ENCODE measurements at places on chromosomes 2 and 18.

DNA sequence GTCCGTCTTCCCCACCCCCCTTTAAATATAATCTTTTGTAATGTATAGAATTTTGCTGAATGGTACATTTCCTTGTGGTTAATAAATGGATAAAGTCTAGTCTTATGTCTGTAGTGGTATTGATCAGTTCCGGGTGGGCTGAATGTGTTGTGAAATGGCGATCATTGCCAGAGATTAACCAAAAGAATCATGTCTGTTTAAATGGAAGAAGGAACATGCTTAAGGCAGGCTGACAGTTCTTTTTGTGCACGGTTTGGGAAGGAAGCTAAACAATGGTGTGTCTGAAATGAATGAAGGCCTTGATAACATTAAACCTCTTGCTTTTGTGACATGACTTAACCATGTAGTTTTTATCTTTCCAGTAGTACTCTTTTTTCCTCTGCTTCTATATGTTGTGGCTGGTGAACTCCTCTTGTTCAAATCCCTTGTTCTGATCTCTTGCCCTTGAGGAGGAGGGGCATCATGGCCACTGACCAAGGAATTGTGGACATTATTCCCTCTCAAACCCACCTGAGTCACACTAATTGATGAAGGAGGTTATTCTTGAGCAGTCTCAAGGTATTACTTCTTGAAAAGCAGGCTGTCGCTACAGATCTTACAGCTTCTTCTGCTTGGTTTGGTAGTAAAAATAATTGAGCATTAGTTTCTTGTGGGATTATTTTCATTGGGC, 1.7 kb downstream of the ACVR2A start:
- no peak for ATAC-seq

GRCh38 chr2:1915196-1915595, 170.9 kb upstream of the PXDN start:
- ATAC-seq: no peak

- no peak for ATAC-seq
Observed at GRCh38 chr2:162556996-162557395, 213.1 kb downstream of the GCA start.

DNA sequence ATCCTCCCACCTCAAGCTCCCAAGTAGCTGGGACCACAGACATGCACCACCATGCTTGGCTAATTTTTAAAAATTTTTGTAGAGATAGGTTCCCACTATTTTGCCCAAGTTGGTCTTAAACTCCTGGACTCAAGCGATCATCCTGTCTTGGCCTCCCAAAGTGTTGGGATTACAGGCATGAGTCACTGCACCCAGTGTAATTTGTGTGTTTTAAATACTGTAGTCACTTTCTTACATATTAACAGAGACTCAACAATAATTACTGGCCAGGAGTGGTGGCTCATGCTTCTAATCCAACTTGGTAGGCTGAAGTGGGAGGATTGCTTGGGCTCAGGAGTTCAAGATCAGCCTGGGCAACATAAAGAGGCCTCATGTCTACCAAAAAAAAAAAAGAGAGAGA, 293.0 kb downstream of the RDH14 start:
- ATAC-seq: no peak

DNA sequence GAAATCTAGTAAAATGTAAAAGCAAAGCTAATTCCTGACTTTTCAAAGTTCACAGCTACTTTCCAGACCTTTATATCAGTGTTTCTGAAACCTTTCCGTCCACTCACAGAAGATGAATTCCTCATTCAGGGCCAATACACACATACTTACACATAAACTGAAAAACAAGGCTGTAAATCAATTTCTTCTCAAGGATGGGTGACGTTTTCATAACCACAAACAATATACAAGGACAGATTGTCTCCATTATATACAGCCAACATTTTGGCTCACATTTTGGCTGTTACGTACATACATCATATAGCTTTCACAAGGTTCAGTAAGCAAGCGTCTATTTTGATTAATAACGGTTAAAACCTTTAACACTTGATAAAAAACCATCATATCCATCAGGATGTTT, 1.4 kb downstream of the RPRD1A start:
- no peak for ATAC-seq

DNA sequence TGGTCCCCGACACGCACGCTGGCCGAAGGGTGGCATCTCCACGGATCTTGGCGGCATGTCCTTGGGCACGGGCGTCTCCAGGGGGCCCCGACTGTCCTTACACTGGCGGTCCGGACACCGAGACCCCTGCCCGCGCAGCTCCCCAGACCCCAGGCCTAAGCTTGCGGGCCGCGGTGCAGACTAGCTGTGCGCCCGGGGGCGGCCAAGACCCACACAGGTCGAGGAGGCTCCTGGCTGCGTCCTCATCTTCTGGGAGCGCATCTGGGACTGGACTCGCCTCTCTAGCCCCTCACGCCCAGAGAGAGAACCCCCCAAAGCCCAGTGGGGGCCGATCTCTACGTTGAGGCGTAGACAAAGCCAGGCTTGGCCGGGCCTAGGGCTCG, 475 bp upstream of the TWIST2 start:
- ATAC-seq: no peak

GRCh38 chr2:218334531-218334930, 22.1 kb upstream of the CATIP start:
- ATAC-seq: no peak

DNA sequence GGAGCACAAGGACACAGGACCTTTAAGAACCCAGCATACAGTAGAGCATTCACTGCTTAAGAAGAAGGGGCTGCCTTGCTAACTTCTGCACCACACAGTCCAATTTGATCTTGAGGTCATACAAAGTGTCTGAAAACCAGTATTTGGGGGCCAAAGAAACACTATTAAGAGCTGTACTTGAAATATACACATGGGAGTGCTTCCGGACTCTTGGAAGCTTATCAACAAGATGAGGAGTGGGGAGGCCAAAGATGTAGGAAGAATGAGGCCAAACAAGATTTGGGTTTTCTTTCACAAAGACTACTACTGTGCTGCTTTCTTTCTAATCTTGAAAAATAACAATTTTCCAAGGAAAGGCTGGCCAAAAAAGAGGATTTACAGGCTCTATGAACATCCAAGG, 24.8 kb upstream of the MALL start:
- ATAC-seq: no peak

DNA sequence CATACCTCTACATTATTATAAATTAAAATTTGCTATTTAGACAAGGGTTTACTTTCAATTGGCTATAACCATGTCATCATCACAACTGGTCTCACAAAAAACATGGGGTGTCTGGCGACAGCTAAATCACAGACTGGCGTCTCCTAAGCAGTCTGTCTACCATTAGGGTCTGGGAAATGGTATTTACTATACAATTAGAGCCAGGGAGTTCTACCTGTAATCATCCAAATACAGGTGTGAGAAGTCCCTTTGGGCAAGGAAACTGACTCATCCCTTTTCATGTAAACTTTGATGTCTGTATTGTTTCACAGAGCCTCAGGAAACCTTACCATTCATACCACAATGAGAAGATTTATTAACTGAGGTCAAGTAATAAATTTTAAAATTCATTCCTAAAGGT, 126.7 kb downstream of the OLA1 start:
- no peak for ATAC-seq

DNA sequence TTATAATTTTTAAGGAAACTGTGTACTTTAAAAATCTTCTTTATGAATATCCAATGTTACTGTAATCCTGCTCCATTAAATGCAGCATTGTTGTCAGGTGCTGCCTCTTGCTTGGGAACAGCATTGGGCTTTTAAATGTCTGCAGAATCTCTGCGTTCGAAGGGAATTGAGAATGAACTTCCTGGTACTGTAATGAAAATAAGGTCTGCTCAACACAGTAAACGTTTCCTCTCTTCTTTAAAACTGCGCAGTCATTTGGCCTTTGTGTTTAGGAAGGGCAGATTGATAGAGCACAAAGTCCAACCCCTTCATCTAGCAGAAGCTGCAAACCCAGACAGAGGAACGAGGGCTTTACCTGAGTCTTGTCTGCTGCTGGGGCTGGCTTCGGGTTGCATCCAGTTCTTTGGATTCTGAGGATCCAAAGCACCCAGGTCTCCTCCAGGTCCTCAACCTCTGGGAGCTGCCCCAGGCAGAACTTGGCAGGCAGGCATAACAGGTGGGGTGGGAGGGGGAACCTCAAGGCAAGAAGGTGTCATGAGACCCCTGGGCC, 104.5 kb downstream of the UGGT1 start:
- ATAC-seq: no peak

- no peak for ATAC-seq
Observed at GRCh38 chr2:58635801-58636375, 394.8 kb upstream of the FANCL start.

GRCh38 chr2:128361376-128362131, 42.9 kb upstream of the HS6ST1 start:
- ATAC-seq: peak; percentile 41

- ATAC-seq: no peak
Observed at GRCh38 chr18:55375930-55376329, 212.1 kb downstream of the TCF4 start.

DNA sequence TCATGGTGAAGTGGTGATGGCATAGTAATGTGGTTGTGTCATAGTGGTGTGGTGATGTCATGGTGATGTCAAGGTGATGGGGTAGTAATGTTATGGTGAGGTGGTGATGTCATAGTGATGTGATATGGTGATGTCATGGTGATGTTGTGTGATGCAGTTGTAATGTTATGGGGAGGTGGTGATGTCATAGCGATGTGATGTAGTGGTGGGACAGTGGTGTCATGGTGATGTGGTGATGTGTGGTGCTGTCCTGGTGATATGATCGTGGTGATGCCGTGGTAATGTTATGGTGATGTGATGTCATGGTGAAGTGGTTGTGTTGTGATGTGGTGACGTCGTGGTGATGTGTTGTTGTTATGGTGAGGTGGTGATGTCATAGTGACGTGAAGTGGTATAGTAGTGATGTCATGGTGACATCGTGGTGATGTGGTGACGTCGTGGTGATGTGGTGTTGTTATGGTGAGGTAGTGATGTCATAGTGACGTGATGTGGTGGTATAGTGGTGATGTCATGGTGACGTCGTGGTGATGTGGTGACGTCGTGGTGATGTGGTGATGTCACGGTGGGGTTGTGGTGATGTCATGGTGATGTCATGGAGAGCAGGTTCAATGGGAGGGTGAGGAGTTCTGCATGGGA, 242.7 kb upstream of the MYT1L start:
- ATAC-seq: no peak

DNA sequence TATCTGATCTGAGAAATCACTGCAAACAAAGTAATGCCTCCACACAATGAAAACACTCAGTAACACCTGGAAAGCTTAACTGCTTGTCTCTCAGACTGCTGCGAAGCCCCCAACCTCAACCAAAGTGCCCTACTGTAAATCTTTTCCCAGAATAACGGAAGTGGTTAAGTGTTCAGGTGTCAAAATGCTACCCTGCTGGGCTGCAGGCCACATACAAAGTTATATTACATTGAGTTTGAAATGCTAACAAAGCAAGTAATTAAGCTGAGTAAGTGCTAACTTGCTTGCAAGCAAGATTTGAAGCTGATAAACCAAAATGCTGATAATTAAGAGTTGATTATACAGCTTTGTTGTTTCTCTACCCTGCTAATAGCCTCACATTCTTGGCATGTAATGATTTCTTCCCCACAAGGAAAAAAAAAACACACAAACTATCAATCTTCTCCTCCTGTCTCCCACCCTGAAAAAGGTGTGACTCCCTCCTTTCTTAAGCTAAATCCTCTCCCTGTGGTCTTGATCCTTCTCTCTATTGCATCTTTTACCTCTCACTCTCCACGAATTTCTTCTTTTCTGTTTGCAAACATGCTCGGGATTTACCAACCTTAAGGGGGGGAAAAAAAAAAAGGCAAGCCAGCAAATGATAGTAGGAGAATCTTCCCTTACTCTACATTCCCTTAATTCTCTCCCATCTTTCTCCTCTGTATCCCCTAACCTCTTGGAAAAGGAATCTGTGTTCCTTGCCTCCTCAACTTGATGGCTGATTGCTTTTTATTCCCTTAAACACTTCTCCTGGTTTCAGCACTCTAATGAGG, 266.8 kb upstream of the SIX3 start:
- no peak for ATAC-seq

- ATAC-seq: no peak
Observed at GRCh38 chr2:147327613-147328012, 517.2 kb upstream of the ACVR2A start.

GRCh38 chr2:123916051-123916450, 109.0 kb upstream of the CNTNAP5 start:
- no peak for ATAC-seq

- ATAC-seq: no peak
Observed at GRCh38 chr2:102345329-102345920, 10.2 kb upstream of the IL18R1 start.

GRCh38 chr2:173290046-173290445, 64.6 kb upstream of the CDCA7 start:
- ATAC-seq: no peak

GRCh38 chr2:169862816-169863215, 35.6 kb downstream of the UBR3 start:
- ATAC-seq: no peak

DNA sequence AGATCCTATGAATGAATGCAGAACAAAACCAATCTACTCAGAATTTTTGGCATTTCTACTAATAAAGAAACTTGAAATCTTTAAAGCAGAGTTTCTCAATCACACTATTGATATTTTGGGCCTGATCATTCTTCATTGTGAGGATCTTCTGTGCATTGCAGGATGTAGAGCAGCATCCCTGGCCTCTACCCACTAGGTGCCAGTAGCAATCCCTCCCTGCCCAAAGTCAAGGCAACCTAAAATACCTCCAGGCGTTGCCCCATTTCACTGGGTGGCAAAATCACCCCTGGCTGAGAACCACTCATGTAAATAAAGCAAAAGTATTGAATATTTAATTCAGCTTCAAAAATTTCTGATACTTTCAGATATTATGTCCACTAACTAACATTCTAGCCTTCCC, 213.0 kb downstream of the SP3 start:
- ATAC-seq: no peak

DNA sequence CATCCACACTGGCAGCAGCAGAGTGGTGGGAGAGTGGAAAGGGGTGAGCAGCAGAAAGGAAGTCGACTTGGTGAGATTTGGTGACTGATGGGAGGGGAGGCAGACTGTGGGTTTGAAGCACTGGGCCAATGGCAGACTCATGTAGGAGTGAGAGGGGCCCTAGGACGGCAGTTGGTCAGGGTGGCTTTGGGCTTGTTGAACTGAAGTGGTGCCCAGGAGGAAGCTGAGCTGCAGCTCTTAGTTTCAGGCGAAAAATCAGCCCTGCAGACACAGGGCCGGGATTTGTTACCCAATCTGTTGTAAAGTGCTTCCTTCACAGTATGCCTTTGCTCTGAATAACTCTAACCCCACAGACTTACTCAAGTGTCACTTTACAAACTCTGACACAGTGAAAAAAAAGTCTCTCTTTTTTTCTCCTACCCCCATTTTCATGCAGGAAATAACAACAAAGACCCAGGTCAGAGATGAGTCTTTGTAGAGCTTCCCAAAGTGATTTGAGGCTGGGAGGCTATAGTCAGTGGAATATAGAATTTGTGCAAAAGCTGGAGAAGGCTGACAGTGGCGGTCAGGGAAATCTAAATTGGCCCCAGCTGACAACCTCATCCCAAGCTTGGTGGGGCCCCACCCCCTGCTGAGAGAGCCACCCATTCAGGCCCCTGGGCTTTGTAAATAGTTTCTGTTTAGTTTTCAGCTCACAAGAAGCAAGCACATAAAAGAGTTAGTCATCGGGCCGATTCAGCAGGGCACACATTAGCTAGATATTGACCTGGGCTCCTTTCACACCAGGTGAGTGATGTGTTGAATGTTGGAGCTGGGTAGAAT, 226.9 kb downstream of the VAPA start:
- peak; percentile 73 for ATAC-seq
